Activated naive CD4-positive, alpha-beta T cell (primary cell): ENCODE measurements at places on chromosomes 1 and 21.

- no peak for DNase-seq
These were observed 125.3 kb upstream of the CD34 start for GRCh38 chr1:208036106-208036808.

GRCh38 chr1:112925015-112925414, 31.0 kb downstream of the SLC16A1 start:
- no peak for DNase-seq

DNA sequence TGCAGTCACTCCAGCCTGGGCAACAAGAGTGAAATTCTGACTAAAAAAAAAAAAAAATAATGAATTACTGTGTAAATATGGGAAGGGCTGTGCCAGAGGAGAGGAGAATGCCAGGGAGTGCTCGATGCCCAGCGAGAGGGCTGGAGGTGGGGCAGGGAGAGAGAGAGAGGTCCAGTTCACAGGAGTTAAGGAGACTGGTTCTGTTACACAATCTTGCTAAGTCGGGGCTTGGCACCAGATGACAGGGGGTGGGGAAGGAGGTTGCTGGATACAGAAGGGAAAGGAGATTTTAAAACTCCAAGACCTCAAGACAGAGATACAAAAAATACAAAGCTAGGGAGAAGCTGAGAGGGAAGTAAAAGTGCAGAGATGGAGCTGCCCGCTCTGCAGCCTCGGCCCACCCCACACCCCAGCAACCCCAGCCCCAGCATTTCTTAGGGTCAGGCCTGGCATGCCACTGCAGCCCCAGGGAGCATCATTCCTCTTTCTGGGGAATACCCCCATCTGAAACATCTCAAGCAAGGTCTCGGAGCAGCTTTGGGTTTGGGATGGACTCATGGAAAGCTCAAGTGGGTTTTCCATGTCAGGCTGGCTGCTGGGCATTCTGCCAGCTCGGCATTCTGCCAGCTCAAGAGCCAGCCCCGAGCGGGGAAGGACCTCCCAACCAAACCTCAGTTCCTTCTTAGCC, 991 bp downstream of the SELENBP1 start:
- no peak for DNase-seq

GRCh38 chr1:89581859-89582258, 51.1 kb upstream of the LRRC8C start:
- DNase-seq = no peak

DNA sequence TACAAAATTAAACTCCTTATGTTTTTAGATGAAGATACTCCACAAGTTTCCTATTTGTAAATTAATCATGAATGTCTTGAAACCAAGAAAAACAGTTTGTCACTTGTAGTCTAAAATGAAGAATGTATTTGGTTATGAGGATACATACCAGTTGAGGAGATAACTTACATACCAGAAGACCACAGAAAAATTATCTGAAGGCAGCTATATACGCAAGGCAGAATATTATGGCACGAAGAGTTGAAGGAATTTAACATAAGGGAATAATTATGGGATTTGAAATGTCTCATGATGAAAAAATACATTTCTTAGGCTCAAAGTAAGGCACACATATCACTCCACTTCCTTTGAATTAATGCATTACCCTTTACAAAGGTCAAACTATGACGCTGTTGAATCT, 73.3 kb downstream of the IFI44 start:
- no peak for DNase-seq
